ENCODE measurements at places on chromosomes 16 and 17. TPM values are rescaled to one million over a fixed set of nuclear protein-coding genes. Genes with fewer than 3 reads are reported as not detected.

GRCh38 chr16:63967966-63968365 is 1153.9 kb downstream of the CDH11 start:
- DNase-seq, result no peak

CDRT15L2 gene
- not detected for total RNA-seq

DNA sequence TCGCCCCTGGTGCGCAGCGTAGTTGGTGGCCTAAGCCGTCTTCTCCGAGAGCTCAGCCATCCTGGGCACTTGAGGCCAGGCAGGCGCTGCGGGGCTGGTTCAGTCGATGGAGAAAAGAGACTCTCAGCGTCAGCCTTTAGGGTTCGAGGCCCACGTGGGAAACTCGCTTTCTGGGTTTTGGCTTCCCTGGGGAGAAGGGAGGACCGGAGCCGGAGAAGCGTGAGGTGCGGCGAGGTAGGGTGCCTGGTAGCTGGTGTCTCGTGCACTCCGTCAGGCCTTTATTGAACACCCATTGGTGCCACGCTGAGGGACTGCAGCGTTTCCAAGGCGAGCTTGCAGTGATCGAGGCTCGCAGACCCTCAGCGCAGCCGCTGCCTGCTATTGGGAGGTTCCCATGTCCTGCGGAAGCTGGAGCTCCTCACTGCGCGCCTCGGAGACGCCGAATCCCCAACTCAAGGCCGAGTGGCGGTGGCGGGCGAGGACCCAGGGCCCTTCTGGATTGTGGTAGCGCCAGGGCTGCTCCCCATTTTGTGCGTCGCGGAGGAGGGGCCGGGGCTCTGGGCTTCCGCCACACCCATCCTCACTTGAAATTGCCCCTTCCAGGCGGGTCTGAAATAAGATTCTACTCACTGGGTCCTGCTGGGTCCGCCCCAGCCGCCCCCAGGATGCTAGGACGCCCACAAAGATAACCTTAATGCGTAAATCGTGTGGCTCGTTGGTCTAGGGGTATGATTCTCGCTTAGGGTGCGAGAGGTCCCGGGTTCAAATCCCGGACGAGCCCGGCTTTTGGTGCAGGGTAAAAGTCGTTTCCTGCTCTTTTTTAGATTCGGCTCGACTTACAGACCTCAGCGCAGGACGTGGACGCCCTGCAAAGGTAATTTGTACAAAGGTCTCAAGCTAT is 1.2 kb downstream of the OR1F1 start:
- peak; percentile 73 for DNase-seq

SERPINF2 gene
- 0.43 TPM for total RNA-seq

- DNase-seq, result no peak
Observed at GRCh38 chr17:77421630-77421972, 280.8 kb downstream of the SEC14L1 start.

KIF1C gene
- total RNA-seq, result 50.6 TPM

TPPP3 gene
- 0.86 TPM for total RNA-seq

HASPIN gene
- 5.5 TPM for total RNA-seq

DNA sequence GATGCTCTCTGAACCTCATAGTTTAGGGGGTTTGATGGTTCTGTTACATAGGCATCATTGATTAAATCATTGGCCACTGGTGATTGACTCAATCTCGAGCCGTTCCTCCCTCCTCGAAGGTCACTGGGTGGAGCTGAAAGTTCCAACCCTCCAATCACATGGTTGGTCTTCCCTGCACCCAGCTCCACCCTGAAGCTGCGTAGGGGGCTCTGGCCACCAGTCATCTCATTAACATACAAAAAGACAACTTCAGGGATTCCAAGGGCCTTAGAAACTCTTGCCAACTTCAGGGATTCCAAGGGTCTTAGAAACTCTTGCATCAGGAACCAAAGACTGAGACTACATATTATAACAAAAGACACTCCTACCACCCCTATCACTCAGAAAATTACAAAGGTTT is 306.5 kb upstream of the TNRC6C start:
- no peak for DNase-seq

DNA sequence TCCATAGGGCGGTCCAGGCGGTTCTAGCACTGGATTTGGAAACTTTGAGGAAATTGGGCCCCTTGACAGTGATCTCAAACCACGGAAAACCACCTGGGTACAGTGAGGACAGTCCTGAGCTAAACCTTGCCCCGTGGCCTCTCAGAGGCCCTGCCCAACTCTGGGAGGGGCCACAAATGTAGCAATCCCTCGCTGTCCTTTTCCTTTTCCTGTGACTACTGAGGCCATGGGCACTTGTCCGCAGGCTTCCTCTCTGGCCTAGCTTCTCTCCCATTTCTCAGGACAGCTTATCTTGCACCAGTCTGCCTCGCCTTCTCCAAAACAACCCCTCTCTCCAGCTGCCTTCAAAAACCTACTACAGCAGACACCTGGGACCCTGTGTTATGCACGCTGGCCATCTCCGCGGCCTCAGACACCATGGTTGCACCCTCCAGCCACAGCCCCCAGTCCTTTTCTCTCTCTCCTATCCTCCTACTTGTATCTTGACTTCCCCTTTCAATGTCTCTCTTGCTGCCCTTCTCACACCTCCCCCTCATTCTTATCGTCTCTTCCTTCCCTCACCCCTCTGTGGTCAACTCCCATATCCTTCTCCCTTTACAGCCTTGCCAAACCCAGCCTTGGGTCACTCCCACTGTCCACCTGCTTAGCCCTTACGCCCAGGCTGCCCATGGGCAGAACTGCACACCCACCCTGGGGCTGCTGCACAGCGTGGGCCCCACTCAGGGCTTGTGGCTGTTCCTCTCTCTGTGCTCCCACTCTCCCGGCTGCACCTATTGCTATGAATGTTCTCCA is 7.6 kb downstream of the SCPEP1 start:
- DNase-seq, result no peak

DNA sequence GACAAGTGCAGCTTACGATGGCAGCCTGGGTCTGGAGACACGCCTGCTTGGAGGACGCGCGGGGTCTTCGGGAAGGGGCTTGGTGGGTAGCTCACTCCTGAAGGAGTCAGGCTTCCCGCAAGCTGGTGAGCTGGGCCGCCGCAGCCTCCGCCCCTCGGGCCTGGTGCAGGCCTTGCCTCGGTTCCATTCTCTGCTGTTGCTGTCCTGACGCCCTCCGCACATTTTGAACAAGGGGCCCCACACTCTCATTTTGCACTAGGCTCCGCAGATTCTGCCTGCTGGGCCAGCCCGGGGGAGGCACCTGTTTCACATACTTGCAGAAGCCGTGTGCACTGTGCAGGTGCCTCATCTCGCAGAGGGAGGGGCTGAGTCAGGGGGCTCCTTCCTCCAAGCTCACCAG is 31.9 kb upstream of the CBX4 start:
- no peak for DNase-seq

DNA sequence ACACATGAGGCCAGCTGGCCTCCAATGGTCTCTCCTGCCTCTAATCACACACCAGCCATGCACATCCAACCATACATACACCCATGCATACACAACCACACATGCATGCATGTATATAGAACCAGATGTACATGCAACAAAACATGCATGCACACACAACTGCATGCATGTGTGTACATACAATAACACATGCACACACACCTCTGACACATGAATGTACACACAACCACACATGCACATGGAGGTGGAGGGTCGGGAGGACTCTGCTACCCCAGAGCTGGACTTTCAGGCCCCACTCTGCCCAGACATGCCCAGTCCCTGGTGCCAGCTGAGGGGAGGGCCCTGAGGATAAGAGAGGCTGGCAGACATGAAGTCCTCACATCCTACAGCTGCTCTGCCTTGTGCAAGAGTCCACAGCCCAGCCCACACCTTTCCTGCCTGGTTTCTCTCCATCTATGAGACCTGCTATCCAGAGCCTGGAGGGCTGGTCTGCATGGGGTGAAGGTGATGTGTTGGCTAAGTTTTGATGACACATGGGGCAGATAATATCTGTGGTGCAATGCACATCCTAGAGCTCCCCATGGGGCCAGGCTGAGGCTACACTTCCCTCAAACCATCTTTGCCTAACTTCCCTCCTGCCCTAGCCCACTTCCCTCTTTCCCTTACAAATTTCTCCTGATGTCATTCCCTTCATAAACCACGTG is 50.9 kb upstream of the SDK2 start:
- no peak for DNase-seq

DNA sequence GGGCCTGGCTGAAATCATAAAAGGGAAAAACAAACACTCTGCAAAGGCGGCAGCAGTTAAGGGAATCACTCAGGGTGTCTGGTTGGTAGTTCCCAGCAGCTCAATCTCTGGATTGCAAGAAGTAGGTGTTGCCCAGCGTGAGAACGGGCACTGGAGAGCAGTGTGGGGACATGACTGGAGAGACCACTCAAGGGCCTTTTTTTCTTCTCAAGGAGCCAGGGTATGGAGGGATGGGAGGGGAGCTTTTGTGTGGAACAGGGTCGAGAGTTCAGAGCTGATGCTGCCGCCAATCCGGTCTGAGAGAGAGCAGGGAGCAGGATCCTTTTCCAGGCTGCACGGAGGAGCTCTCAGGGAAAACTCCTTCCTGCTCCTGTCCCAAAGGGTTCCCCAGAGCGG is 15.2 kb downstream of the SCNN1B start:
- DNase-seq, result no peak

DNA sequence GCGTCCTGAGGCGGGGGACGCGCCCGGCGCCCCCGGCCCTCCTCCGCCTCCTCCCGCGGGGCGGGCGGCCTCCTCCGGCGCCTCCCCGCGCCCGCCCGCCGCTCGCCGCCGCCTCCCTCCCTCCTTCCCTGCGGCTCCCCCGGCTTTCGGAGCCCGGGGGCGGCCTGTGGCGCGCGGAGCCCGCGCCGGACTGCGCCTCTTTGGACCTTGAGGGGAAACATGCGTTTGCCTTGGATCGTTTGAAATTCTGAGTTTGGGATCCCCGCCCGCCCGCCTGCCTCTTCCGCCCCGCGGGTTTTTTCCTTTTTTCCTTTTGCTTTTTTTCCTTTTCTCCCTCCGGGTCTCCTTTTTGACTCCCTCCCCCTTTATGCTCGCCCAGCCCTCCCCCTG is 390 bp downstream of the ZNRF1 start:
- no peak for DNase-seq

- no peak for DNase-seq
Observed at GRCh38 chr16:23615805-23616204, 19.7 kb upstream of the NDUFAB1 start.

GRCh38 chr16:27226476-27226875 is 23.1 kb downstream of the KDM8 start:
- no peak for DNase-seq

DNA sequence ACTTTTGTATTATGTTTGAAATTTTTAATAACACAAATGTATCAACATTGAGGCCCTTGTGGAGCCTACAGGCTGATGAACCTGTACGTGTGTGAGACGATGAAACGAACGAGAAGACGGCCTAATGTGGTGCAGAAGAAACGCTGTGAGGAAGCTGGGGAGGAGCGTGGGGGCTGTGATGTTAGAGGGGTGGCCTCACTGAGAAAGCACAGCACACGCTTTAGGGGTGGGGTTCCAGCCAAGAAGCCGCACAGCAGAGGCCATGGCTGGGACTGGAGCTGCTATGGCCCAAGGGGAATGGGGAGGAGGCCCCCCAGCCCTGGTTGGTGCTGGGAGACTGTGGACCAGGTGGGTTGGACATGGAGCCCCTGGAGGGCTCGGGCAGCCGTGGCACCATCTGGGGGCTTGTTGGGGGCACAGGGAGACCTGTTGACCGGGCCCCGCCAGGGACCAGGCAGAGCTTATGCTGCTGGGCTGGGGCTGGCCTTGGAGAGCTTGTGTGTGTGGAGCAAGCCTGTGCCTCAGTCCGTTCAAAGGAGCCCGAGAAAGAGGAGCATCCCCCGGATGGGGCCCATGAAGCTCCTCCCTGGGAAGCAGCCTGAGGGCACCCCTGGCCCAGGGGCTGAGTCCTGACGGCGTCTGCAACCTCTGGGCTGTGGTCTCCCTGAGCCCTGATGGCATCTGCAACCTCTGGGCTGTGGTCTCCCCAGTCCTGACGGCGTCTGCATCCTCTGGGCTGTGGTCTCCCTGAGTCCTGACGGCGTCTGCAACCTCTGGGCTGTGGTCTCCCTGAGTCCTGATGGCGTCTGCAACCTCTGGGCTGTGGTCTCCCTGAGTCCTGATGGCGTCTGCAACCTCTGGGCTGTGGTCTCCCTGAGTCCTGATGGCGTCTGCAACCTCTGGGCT is 44.7 kb downstream of the METRNL start:
- DNase-seq, result no peak

FOXC2 gene
- total RNA-seq, result 0.64 TPM

GRCh38 chr17:82570277-82570676 is 50.7 kb downstream of the FOXK2 start:
- no peak for DNase-seq

DNA sequence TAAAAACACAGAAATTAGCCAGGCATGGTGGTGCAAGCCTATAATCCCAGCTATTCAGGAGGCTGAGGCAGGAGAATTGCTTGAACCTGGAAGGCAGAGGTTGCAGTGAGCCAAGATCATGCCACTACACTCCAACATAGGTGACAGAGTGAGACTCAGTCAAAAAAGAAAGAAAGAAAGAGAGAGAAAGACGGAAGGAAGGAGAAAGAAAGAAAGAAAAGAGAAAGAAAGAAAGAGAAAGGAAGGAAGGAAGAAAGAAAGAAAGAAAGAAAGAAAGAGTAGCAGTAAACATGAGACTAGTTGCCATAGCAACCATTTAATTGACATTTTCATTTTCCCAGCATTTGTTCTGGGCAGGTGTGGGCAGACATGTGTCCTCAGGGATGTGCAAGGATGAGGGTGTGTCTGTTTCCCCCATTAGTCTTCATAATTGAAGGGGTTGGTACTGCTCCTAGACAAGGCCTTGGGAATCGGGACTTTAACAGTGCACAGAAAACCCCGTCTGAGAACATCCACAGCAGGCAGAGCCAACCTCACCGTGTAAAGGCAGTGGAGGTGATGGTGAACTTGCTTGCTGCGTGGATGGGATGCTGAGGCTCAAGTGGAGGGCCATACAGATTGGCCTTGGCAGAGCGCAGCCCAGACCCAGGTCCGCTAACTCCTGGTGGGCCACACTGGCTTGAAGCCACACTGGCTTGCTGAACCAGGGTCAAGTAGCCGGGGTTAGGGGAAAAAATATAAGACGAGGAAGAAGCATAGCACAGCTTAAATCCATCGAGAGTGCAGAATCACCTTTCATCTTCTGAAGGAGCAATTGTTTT is 35.2 kb upstream of the KIFC3 start:
- no peak for DNase-seq

DNA sequence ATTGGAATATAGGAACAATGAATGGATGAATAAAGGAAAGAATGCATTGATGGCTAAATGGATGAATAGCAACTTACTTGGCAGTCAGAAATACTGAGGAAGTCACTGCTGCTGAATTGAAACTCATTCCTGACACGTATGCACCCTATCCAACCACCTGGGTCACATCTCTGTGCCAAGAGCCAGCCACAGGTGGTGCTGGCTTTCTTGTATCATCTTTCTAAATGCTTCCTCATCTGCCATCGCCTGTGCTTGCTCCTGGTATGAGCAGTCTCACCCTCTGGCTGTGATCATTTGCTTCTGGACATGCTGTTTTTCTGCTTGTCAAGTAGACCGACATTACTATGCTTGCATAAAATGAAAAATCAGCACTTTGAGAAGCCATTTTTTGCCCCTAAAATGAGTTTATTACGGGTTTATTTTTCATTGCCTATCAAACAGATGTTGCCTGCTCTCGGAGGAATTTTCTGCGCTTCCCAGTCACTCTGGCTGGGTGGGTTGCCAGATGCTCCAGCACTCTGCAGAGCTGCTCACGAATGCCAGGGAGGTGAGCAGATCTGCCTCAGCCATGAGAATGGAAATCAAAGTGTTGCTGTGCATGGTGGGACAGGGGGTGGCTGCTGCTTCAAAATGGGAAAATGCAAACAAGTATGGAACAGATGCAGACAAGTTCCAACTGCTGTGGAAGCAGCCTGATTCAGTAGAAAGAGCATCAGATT is 1349.6 kb upstream of the CDH8 start:
- DNase-seq, result no peak

PDIA2 gene
- total RNA-seq, result 0.43 TPM
